Left lung (tissue), 14 donors: ENCODE measurements at places on chromosomes 12 and 14. TPM values are rescaled to one million over a fixed set of nuclear protein-coding genes. Genes with fewer than 3 reads are reported as not detected.

The KCNMB4 gene
- 21.6 TPM for polyA plus RNA-seq

The CD163L1 gene
- 8.3 TPM for polyA plus RNA-seq

DNA sequence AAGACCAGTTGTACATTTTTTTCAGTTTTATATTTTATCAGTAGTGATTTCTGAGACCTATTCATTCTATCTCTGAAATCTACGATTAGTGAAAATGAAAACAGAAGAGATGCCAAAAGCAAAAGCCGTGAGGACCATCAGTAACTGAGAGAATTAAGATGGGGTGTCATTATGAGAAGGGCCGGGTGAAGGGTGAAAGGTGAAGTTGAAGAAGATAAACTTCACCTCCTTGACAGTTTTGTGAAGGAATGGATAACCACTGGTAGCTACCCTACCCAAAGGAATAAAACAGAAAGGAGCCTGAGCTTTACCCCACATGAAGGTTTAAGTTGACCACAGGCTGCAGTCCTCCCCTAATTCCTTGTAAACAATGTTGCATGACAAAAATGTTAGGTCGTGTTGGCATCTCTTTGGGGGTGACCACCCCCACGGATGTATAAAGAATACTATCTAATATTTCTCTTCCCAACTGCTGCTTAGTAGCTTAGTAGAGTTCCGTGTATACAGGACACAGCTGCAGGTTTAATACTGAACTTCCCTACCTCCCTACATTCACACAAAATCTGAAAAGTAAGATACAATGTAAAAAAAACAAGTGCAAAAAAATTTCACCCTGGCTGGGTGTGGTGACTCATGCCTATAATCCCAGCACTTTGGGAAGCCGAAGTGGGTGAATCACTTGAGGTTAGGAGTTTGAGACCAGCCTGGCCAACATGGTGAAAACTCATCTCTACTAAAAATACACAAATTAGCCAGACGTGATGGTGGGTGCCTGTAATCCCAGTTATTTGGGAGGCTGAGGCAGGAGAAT, 23.9 kb downstream of the GPR19 start:
- DNase-seq = no peak

DNA sequence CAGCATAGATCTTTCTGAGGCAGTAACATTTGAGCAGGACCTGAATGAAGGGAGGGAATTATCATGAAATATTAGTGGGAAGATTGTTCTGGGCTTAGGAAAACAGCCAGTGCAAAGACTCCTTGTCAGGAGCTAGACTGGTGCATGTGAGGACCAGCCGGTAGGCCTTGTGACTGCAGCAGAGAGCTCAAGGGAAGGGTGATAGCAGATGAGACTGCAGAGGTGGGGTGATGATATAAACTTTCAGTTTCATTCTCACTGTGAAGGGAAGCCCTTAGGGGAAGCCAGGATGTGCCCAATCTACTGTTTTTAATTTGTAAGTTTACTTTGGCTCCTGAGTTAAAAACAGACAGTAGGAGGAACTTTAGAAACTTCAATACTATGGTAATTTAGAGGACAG, 12.4 kb downstream of the IL22 start:
- peak; percentile 7 for DNase-seq

- no peak for DNase-seq
Measured at GRCh38 chr12:848882-849527, 96.6 kb downstream of the WNK1 start.
